ENCODE measurements at places on chromosomes 2 and 18.

DNA sequence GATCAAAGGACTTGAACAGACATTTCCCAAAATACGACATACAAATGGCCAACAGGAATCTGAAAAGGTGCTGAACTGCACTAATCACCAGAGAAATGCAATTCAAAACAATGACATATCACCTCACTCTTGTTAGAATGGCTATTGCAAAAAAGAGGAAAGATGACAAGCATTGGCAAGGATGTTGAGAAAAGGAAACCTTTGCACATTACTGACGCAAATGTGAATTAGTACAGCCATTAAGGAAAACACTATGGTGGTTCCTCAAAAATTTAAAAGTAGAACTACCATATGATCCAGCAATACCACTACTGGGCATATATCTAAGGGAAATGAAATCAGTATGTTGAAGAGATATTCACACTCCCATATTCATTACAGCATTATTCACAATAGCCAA is 57.7 kb upstream of the ASPRV1 start:
- no peak for DNase-seq

DNA sequence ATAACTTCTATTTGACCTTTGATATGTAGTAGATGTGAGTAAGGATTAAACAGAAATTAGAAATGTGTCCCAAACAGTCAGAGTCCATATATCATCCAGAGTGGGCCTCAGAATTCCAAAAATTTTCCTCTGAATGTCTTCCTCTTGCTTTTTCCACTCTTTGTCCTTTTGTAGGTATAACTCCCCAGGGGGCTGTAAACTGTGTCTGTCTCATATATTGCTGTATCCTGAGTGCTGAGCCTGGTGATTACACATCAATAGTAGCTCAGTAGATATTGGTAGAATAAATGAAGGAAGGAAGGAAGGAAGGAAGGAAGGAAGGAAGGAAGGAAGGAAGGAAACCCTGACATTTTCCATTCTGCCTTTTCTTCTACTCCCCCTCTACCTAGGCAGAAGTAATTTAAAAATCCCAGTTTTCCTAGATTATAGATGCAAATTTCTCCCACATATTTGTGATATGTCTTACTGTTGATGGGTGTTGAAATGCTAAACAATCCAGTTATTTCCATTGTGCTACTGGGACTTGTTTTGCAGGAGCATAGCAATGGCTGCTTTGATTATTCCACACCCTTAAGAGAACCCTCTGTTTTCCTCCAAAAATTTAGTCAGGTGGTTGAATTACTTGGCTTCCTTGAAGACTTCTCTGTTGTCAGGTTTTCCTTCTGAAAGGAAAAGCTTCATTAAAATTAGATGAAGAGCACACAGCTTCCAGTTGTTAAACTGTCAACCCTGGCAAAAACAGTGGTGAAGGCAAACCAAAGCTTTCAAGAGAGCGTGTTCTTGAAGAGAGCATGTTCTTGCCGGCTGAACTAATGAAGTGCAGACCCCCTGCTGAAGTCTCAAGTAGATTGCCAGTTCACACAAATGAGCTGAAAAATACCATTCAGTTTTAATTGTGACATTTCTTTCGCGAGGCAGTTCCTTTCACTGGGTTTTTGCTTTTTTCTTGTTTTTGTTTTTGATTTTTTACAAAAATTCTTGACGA is 147.8 kb downstream of the KCNE4 start:
- DNase-seq, result no peak

DNA sequence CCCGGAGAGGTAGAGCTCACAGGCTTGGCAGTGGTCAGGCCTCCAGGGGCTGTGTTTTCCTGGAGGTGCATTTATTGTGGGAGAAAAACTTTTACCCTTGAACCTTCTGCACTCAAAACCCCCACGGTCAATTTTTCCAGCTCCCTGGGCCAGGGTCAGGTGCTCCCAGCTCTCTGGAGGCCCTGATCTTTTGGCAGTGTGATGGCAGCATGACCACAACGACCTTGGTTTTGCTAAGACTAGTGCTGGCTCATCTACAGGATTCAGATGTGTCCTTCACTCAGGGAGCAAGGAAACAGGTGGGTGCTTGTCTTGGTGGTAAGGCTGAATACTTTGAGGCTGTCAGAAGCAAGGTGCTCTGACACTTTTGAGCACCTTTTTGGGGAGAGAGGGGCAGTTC is 92.3 kb downstream of the CCDC93 start:
- no peak for DNase-seq

DNA sequence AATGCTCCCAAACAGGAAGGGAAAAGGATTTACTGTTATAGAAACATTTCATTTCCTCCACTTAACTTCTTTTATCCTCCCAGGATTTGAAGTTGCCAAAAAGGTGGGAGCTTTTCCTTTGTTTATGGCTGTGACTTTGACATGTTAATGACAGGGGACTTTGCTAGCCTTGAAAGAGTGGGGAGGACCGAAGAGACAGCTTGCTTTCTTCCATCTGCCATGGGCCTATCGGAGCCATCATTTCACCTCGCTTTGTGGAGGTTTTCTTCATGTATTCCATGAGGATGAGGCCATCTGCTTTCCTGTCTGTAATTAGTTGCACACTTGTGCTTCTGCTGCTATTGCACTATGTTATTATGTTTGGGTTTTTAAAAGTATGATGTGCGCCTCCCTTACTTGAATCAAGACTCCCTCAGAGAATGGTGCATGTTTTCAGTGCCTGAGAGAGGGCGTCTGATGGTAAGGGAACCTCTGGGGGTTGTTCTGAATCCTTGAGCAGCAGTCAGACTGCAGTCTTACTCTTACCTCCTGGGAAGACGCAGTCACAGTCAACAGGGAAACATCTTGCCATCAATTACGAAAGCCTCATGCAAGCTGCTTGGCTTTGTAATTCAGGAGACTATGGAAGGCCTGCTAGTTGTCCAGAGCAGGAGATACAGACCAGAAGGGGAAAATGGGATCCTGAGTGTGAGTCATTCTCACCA is 173.3 kb upstream of the MGAT5 start:
- DNase-seq, result no peak

- DNase-seq, result no peak
Observed at GRCh38 chr2:38619458-38620164, 16.9 kb upstream of the HNRNPLL start.

DNA sequence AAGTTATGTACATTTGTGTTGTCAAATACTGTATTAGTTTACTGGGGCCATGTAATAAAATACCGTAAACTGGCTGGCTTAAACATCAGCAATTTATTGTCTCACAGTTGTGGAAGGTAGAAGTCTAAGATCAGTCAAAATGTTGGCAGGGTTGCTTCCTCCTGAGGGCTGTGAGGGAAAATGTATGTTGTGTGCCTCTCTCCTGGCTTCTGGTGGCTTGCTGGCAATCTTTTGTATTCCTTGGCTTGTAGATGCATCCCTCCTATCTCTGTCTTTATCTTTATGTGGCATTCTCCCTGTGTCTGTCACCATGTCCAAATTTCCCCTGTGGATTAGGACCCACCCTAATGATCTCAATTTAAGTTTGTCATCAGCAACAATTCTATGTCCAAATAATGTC is 37.0 kb upstream of the SLC30A6 start:
- DNase-seq, result no peak

DNA sequence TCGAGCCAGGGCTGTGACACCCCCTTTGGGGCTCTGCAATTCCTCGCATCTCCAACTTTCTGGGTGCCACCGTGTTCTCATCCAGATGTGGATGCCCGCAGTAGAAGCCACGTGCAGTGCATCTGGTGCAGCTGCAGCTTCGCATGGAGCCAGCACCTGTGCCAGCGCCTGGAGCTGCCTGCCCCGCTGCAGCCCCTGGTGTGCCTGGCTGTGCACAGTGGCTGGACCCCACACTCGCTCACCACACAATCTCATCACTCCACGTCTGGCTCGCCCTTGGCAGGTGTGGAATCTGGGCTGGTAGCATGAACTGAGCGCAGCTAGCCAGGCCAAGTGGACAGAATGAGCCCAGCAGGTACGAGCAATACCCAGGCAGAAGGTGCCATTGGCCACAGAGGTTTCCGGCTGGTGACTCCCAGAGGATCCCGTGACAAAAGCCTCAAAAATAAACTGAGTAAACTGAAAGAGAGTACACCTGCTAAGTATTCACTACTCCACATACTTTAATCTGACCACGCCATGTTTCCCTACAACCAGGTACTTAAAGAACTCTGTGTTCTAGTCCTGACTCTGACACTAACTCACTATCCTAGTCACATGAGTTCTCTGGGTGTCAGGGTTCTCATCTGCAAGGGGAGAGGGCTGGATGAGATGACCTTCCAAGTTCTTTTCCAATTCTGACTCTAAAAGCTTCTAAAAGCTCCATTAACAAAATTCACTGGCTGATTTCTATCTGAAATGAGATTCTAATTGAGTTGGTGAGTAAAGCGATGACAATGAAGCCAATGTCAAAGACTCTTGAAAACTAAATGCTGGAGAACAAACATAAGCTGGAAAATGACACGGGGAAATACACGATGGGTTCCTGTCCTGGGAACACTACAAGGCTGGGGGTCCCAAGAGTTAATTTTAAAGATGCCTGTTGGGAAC is 37.1 kb downstream of the RNF152 start:
- DNase-seq, result no peak

DNA sequence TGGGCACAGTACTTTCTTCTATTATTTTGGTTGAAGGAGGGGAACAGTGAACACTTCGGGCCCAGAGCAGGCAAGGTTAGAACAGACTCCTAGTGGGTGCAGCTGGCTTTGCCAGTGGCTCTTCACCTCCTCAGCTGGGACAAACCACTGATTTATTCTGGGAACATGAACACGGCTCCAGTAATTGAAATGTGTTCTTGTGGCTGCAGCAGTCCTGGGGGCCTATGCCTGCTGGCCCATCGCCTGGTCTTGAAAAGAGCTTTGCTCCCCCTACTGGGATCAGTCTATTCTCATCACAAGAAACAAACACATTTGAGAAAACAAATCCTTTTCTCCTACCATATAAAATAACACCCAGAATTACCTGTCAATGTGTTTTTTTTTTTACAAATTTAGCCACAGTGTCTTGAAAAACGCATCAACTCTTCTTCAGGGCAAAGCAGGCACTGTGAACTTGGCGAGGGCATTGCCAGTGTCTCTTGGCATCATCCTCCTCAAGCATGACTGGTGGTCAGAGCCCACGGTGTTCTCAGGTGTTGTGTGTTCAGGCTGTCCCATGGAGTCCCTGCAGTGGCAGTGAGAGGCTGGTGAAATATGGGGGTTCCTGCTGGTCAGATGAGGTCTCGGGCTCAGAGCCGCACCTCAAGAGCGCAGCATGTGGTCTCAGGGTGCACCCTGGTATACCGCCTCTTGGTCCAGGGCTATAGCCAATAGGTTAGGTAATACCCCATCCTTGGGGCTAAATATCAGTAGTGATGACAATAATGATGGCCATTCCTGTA is 51.3 kb downstream of the RNF144A start:
- no peak for DNase-seq

- DNase-seq, result no peak
Observed at GRCh38 chr2:136051001-136051724, 65.7 kb upstream of the DARS1 start.

GRCh38 chr2:29325544-29325943 is 210.3 kb downstream of the CLIP4 start:
- no peak for DNase-seq

GRCh38 chr2:98175811-98176210 is 88.8 kb downstream of the VWA3B start:
- no peak for DNase-seq

DNA sequence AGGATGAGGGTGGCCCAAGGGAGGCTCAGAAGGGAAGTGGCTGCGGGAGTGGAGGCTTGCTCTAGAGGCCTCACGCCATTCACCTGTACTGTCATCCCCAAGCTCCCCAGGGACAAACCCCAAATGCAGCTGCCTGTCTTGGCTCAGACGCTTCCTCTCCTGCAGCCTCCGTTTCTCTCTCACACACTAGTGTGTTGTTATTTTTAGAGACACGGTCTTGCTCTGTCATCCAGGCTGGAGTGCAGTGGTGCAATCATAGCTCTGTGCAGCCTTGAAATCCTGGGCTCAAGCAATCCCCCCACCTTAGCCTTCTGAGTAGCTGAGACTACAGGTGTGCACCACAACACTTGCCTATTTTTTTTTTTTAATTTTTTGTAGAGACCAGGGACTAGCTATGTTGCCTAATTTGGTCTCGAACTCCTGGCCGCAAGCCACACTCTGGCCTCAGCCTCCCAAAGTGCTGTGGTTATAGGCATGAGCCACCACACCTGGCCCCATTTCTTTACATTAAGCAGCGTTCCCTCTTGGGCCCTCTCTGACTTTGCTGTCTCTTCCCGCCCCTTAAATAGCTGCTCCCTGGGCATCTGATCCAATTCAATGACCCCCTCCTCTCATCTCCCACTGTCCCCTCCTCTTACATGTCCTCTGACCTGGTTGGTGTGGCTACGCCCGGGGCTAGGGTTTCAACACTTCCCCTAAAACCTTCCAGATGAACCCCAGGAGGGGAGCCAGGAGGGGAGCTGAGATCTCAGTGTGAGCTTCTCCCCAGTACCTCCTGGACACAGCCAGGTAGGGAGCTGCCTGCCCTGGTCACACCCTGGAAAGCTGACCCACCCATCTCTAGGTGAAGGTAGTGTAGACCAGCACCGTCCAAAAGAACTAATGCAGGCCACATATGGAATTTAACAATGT is 24.0 kb upstream of the LOXHD1 start:
- DNase-seq, result no peak

GRCh38 chr18:63994783-63995399 is 25.0 kb downstream of the SERPINB8 start:
- peak; percentile 44 for DNase-seq

- DNase-seq, result no peak
Observed at GRCh38 chr2:3309496-3310355, 67.9 kb downstream of the EIPR1 start.

GRCh38 chr2:8615252-8615575 is 66.6 kb upstream of the ID2 start:
- DNase-seq, result no peak

DNA sequence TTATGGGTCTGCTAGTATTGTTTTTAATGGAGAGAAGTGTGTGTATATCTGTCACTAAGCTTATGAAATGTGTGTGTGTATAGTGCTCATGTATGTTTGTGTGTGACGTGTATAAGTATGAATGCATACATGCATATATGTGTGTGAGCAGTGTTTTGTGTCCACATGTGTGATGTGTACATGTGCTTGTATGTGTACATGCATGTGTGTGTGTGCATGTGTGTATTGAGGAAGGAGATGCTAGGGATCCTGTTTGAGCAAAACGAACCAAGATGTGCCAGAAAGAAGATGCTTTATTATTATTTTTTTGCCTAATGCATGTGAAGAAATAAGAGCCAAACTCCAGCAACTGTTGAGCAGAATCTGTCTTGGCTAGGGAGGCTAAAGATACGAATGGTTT is 301.3 kb upstream of the SKOR2 start:
- DNase-seq, result no peak

GRCh38 chr2:45649462-45649857 is 2.0 kb upstream of the PRKCE start:
- DNase-seq, result no peak

DNA sequence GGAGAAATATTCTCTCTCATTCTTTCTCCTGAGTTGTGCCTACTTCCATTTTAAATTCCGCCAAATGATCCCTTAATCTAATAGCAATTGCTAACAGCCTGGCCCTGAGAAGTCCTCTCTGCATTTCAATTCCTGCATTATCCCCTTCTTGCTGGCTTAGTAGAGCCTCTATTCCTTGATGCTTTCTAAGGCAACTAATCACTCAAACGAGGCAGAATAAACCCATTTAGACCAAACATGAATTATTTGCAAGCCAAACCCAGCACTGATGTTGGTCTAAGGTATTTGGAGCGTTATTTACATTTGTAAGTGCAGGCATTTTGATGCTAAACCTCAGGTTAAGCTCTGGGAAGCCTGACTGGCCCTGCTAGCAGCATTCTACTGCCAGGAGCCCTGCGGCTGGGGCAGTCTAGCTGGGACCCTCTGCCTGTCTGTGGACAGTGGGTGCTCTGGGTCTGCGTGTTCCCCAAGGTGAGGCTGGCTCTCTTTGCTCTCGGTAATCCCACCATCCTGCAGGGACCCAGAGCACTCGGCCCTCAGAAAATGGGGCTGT is 173.1 kb upstream of the HS6ST1 start:
- DNase-seq, result peak; percentile 10

All from HAP-1 (cell line).